ENCODE measurements at places on chromosomes 1 and 21.
A peak's percentile ranks its signal among the peaks of the same experiment; 100 is the strongest.

- DNase-seq = no peak
Observed at GRCh38 chr1:150407330-150407729, 43.4 kb downstream of the RPRD2 start.

DNA sequence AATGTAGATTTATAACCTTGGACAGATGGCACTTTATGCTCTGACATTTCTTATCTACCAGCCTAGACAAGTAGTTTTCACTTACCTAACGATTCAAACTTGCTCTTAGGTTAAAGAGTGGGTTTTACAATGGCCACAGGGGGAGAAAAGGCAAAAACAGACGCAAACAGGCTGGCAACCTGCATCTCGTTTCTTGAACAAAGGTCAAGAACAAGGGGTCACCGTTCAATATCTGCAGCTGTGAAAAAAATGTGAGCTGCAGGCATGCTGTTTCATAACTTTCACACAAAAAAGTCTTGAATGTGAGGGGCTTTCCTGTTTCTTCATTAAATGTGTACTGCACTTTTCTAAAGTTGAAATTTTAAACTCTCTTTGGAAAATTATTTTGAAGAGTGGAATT, 49.4 kb downstream of the SYDE2 start:
- DNase-seq = no peak

- DNase-seq = no peak
Observed at GRCh38 chr1:7827126-7827955, 25.5 kb downstream of the UTS2 start.

DNA sequence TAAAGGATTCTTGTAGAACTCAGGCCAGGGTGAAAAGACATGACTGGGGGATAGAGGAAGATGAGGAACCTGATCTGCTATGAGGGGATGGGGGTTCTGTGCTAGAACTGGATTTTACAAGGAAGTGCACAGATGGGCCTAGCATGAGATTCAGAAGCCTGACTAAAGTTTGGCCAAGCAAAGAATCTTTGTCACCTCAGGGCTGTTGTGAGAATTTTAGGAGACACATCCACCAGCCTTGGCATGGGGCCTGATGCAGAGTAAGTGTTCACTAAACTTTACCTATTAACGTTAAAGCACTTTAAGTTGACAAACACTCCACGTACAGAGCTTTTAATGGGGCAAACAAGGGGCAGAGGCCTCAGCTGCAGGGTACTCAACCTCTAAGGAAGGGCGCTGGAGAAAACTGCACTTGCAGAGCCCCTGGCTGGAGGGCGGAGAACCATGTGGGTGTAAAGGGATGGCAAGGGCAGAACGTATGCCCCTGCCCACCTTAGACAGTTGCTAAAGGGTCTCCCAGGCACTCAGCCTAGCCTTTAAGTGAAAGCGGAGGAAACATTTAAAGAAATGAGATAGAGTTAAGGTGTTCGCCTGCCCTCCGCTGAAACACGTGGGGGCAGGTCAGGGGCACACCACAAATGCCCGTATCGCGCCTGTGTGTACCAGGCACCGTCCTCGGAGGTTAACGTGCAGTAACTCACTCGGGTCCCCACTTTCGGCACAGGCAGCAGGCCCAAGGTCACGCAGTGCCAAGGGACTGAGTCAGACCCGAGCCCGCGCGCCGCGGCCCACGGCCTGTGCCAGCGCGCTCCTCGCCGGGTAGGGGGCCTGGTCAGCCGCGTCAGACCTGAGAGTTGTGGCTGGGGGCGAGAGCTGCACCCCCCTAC, 990 bp upstream of the MRPS6 start:
- no peak for DNase-seq

GRCh38 chr1:7117399-7118281, 332.4 kb downstream of the CAMTA1 start:
- DNase-seq = peak; percentile 93

GRCh38 chr1:214276786-214277185, 4.2 kb upstream of the SMYD2 start:
- DNase-seq = no peak

DNA sequence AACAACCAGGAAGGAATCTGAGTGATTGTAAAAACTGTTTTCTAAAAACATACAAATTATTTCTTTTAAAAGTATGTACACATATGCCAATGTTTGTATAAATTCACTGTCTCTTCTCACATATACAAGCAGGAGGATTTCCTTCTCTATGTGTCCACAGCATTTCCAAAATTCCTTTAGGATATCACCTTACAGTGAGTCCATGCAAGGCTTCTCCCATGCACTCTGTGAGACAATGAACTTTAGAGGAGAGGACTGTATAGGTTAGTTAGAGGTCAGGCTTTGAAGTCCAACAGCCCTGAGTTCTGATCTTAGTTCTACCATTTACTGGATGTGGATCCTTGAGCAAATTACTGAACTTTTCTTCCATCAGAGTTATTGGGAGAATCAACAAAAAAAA, 34.1 kb upstream of the USH2A start:
- no peak for DNase-seq

GRCh38 chr1:69835955-69836354, 268.2 kb downstream of the LRRC7 start:
- no peak for DNase-seq
